Thoracic aorta (tissue), 2 donors: ENCODE measurements at places on chromosomes 3 and 15.

DNA sequence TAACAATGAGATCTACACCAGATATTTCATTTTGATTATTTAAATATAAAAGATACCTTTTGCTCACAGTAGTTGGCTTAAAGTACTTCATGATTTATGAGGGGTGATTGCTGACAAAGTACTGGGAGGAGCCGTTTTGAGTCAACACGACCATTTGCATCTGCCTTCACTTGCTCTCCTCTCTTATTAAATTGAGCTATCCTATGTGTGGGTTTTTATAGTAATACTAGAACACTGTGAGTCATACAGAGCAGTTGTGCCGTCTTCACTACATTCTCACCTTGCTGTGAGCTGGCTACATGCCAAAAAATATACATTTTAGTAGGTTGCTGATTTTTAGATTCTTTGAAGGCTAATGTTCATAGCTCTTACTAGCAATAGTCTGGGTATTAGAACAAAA, 161.2 kb downstream of the ALCAM start:
- no peak for DNase-seq

DNA sequence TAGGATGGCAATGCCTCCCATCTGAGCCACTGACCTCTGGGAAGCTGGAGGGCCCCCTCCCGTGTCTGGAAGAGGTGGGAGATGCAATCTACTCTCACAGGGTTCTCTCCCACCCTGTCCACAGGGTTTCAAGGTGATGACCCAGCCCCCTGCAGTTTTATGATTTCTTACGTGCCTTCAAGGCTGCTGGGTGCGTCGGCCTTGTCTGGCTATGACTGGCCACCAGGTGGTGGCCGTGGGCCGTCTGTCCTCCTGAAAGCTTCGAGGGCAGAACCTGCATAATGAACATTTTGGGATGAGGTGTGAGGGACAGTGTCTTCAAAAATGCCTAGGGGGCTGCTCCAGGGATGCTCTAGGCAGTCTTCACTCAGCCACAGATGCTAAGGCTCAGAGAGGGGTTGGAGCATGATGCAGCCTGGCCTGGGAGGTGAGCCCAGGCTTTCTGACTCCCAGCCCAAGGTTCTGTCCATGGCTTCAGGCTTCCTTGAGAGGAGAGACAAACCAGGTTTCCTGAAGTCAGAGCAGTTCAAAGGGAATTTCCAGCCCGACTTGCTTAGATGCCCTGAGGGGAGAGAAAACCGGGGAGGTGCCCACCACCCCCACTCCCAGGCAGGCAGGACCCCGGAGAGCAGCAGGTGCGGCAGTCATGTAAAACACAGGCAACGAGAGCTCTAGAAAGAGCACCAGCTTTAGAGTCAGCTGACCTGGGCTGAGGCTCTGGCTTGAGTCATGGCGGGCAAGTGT, 18.7 kb downstream of the ISG20 start:
- DNase-seq, result no peak

DNA sequence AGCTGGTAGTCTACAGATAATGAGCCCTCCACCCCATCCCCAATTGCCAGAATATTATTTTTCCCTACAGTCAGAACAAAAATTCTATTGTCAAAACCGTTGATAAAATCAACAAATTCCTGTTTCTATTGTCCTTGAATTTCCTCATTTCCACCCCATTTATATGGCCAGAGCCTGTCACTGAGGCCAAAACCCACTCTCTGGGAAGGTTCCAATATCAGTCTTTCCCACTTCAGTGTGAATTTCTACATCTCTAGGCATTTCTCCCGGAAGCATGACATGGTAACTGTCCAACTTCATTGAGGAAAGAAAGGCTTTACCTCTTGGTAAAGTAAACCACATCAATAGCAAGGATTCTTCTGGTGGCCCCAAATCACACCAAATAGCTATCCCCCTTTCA, 41.6 kb downstream of the C2CD4A start:
- no peak for DNase-seq

DNA sequence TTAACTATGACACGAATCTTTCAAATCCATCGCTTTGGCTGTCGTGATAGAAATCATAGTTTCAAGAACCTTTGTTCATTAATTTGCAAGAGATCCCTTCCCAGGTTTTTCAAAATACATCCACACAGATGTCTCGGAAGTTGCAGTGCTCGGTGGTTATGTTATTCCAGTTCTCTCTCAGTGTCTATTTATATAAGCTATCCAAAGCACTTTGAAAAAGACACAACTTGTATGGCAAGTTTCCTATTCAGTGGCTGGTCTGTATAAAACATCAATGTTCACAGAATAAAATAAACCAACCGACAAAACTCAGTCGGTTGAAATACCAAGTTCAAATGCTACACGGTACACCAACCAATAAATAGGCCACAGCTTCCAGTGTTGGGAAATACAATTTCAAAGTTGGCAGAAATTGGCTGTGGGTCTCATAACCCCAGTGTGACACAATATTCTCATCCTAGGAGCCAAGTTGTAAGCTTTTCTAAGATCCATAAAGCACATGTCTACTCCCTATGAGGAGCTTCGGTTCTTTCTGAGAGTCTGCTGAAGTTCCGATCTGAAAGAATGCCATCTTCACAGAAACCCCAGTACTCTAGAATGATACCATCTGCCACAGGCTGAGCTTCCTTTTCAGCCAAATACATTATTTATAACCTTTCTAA, 23.7 kb downstream of the SATB1 start:
- DNase-seq, result no peak

- no peak for DNase-seq
Observed at GRCh38 chr3:139414608-139415224, 25.3 kb upstream of the COPB2 start.

DNA sequence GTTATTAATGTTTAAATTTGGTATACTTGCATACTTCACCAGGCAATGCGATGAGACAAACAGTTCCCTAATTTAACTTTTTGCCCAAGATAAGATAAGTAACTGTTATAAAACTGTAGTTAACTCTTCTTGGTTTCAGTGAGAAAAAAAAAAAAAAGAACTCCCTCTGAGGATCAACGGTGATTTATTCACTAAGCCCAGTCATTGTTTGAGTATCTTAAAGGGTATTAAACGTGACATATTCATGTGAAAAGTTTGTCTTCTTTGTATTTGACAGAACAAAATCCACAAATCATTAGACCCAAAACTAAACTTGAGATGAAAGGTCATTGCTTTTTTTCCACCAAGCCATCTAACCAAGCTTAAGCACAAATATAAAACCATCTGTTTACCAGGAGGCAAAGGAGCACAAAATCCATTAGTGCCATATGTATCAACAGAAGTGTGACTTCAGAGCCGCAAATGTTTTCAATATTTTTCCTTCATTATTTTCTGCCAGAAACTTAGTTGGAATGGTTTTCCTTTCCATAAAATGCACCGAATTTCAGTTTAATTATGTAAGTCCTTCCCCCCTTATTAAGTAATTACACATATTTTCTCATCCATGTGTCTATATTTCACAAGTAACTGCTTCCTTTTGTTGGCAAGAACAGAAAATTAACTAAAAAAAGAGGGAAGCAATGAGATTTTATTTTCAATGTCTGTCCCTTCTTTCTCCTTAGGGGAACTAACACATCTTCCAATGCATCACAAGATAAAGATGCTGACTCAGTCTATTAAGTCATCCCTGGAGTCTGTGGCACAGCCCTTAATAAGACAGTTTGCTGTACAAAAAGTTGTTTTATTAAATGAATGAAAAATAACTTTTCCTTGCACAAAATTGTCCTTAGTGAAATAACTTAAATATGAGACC, 92.2 kb upstream of the RAP2B start:
- DNase-seq, result no peak

DNA sequence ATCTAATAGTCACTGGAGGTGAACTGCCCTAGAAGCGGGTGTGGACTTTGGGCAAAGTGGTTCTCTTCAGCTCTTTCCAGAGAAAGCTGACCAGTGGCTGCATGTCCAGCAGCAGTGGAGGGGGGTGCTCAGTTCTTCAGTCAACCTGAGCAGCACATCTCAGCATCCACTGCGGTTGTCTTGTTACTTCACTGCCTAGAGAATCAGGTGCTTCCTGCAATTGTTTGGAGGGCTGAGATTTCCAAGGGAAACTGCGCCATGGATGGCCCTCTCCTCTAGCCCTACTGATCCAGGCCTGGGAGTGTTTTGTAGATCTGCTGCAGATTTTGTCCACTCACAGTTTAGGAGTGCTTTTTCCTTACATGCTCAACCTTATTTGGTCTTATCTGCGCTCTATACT, 65.6 kb upstream of the CFAP161 start:
- DNase-seq, result no peak
